ENCODE measurements at places on chromosomes 11 and 22.

DNA sequence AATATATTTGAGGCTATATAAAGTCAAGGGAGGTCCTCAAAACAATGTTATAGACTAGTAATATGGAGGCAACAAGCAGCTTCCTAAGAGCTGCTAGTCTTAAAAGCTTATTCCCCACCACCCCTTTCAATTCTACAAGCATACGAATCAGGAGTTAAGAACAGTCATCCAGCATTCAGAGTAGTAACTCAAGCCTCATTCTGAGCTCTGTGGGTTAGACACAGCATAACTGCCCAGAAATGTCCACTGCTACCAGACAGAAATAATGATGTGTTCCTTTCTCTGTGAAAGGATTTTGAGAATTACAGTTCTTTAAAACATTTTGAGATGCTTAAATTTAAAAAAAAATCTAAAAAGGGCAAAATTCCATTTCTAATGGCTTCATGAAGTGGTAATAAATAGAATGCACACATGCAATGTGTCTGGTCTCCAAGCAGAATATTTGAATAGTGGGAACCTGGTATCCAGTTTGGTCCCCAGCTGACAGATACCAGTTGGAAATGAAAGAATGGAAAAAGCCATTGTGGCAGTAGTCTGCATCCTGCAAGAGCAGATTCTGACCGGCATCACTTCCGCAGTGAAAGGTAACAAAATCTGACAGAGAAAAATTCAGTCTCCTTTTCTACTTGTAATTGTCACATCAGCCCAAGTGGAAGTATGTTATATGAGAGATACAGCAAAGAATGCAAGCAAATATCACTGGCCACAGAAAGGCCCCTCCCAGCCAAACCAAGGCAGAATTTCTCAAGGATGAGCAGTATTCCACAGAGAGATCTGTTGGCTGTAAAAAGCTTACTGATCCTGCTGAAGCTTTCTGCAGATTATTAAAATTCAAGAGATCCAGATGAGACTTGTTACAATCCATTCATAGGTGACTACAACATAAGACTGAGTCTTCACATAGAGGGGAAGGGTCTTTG is 310.8 kb upstream of the PITPNB start:
- peak; percentile 88 for DNase-seq

- no peak for DNase-seq
Observed at GRCh38 chr11:126718276-126718675, 282.3 kb downstream of the KIRREL3 start.

DNA sequence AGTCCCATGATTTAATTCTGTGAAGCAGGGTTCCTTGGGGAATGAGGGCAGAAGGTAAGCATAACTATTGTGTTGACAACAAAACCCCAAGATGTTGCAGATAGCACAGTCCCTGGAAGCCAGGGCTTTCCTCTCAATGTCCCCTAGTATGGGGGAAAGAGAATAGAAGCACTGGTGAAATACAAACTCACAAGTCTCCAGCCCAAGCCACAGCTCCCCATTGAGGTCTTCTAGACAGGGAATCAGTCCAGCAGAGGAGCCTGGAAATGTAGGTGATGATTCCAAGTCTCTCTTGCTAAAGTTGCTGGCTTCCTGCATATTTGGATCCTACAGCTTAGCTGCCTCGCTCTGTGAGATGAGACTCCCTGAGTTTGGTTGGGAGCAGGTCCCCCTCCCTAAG is 31.7 kb upstream of the DRD2 start:
- DNase-seq: no peak

- DNase-seq: no peak
Observed at GRCh38 chr11:35033011-35033410, 106.0 kb upstream of the CD44 start.

GRCh38 chr11:22276535-22276934 is 61.6 kb upstream of the SLC17A6 start:
- DNase-seq: no peak

DNA sequence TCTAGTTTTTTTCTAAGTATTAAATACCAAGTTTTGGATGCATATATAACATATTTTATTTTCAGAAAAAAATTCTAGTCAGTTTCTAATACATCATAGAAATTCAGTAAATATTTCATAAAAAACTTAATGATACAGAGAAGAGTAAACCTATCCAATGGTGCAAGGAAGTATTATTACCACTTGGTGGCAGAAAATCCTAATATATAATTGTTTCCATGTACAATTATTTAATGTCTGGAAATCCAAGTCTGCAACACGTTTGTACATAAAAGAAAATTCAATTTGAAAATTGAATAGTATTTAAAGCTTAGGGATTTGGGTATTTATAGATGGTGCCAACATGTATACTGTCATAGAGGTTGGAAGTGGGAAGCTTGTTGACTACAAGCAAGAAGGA is 127.0 kb downstream of the TRPC6 start:
- DNase-seq: peak; percentile 47

- no peak for DNase-seq
Observed at GRCh38 chr22:47433627-47434026, 671.2 kb downstream of the TBC1D22A start.

GRCh38 chr11:86185381-86185750 is 59.2 kb upstream of the EED start:
- no peak for DNase-seq

GRCh38 chr11:127875131-127875530 is 712.2 kb downstream of the ETS1 start:
- no peak for DNase-seq

DNA sequence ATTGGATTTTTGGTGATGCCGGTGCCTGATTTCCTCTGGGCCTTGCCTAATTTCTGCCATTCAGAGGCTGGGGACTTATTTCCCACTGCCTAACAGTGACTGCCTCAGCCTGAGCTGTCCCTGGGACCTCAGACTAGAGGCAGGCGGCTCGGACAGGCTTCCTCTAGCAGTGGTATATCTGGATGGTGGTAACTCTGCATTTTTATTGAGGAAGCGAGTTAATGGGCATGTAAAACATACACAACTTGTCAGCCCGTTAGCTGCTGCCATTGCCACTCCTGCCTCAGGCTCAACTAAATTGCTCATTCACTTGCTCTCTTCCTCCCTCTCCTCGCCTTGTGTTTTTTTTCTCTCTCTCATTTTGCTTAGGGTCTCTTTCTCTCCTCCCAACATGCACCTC is 561.6 kb downstream of the BUD13 start:
- DNase-seq: no peak

DNA sequence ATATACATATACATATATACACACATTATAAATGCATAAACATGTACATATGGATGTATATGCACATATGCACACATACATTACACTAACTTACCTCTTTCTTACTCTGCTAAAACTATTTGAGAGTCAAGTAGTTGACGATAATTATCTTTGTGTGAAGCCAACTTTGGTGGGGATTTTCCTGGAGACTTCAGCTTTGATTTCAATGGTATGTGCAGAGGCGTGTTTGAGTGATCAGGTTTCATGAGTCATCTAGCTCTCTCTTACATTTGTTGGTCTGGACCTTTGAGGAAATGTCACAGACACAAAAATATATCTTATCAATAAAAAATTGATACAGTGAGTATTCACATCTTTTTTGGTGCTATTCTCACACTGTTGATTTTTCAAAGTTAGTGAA is 769.1 kb upstream of the LUZP2 start:
- DNase-seq: peak; percentile 49

- DNase-seq: no peak
Observed at GRCh38 chr22:49088801-49089791, 738.6 kb downstream of the BRD1 start.

DNA sequence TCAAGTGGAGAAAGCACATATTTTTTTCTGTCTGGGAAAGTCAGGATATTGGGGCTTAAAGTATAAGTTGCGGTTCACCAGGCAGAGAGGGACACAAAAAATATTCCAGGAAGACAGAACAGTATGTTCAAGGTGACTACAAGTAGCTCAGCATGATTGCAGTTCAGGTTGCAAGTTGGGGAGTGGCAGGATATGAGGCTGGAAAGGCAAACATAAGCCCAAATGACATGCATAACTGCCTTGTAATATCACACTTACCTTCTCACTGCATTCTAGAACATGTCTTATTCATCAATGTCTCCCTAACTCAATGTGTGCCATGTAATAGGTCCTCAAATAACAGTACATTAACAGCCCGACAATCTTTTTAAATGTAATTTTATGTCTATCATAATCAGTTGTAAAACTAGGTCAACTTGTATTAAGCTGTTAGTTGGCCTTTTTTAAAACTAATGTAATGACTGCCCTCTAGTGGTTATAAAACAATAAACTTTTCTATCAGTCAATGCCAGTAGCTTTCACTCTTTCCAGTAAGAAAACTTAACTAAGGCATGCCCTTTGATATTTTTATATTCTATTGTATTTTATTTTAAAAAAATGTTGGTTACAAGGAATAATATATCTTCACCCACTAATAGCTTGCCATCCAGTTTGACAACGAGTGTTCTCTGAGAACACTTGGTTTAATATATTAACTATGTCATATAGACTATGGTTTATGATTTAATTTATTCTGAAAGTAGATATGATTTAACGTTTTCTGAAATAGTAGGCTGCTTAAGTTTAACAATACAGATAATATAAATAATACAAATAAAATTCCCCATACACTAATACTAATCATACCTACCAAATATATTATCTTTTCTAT is 39.4 kb upstream of the CFAP300 start:
- DNase-seq: peak; percentile 61

DNA sequence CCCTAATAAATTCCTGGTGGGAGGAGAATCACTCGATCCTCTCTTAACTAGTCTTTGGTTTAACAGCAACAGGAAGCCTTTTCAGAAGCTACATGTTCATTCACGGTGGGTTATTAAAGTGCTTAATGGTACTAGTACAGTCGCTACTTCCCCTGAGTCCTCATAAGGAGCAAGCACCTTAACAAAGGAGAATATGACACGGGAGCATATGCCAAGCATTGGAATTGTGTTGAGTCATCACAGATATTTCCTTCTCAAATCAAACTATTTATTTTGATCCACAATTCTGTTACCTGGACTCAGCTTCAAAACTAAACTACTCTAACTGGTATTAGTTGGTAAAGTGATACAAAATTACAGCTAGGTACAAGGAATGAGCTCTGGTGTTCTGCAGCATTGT is 177.5 kb upstream of the CTSC start:
- no peak for DNase-seq

DNA sequence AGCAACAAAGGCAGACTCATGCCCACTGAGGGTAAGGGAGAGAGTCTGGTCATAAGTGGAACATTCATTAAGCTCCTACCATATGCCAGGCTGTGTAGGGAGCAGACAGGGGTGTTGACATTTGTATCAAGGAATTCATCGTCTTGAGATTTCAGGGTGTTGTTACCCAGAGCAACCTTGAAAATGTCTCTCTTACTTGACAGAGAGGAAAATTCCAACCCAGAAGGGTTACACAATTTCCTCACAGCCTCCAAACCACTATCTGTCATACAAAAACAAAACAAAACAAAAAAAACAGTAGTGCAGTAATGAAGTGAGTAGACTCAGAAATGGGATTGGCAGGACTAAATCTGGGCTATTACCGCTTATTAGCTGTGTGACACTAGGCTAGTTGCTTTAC is 113.2 kb downstream of the MIAT start:
- DNase-seq: peak; percentile 66

- DNase-seq: no peak
Observed at GRCh38 chr11:2779981-2780849, 80.4 kb upstream of the KCNQ1OT1 start.

- no peak for DNase-seq
Observed at GRCh38 chr22:19501897-19502447, 22.2 kb downstream of the CLDN5 start.

DNA sequence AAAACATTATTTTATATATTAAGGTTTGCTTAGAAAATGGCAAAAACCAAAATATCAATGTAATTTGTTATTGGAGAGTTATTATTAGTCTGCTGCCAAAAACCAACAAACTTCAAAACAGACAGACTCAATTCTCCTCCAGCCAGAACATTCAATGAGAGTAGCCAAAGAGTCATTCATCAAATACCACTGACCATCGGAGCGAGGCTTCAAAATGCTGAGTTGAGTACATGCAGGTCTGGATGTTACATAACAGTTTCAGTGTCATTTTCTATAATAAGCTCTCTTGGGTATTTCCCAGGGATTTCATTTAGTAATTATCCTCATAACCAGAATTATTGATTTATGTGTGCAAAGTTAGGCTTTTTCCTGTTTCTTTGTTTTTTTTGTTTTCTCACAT is 42.6 kb downstream of the CHST1 start:
- DNase-seq: no peak

DNA sequence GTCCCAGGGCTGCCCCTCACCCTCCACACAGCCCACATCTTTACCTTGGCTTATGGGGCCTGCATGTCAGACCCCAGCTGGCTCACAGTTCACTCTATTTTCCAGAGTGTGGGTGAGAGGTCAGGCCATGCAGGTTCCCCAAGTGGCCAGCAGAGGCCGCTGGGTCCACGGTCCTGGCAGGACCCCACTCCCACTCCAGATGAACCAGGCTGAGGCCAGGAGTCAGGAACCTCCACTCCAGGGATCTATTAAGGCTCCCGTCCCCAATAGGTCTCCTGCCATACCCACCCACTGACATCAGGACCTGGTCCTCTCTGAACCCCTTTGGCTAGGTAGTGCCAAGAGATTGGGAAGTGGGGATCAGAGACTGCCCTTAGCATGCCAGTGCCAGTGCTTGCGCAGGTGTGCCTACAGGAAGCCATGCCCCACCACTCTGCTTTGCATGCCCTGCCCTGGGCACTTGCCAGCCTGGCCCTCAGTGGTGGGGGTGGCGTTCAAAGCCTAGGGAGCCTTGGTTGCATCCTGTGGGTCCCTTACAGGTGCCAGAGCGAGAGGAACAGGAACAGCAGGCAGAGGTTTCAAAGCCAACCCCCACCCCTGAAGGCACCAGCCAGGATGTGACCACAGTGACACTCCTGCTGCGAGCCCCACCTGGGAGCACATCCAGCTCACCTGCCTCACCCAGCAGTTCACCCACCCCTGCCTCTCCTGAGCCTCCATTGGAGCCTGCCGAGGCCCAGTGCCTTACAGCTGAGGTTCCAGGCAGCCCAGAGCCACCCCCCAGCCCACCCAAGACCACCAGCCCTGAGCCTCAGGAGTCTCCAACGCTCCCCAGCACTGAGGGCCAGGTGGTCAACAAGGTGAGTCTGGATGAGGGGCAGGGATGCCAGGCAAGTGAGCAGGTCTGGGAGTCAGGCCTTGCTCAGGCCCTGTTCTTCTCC is 8.3 kb downstream of the SMTN start:
- DNase-seq: no peak

- no peak for DNase-seq
Observed at GRCh38 chr11:44944181-44944852, 6.4 kb downstream of the TP53I11 start.

DNA sequence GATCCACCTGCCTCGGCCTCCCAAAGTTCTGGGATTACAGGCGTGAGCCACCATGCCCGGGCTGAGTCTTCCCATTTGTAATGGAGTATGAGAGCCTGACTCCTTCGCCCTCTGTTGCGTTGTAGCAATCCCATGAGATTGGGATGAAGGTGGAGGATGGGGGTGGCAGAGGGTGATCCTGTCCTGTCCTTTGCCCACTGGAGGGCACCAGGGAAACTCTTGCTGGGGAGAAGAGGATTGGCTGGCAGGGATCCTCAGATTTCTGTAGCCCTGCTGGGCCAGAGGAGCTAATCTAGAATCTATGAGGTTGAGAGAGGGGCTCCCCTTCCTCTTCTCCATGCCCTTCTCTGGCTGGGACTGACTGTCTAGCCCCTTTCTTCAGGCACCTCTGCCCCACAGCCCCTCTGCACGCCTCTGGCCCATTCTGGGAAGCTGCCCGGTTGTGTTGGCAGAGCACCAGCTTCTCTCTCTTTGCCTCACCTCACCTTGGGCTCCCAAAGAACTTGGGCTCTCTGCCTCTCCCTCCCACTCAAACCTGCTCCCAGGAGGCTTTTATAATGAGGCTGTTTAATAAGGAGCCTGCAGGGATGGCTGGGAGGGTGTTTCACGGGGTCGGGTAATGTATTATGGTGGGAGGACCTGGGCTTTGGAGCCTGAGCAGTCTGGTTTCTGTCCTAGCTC is 9.5 kb upstream of the CATSPER1 start:
- DNase-seq: no peak

Data from fibroblast of skin of back (primary cell).